ENCODE measurements at places on chromosomes 1 and 21. TPM values are rescaled to one million over a fixed set of nuclear protein-coding genes. Genes with fewer than 3 reads are reported as not detected.

DNALI1 gene
- 2.3 TPM for total RNA-seq

STK40 gene
- 21.2 TPM for total RNA-seq

OLFML3 gene
- 4.6 TPM for total RNA-seq

CACNA1E gene
- under 0.01 TPM for total RNA-seq

GNAT2 gene
- not detected for total RNA-seq

GJC2 gene
- 3.3 TPM for total RNA-seq

KIF21B gene
- 4.6 TPM for total RNA-seq

TMEM82 gene
- not detected for total RNA-seq

WDR26 gene
- total RNA-seq, result 73.2 TPM

Measured in vein endothelial cell (primary cell).